ENCODE measurements at places on chromosomes 4 and X.

GRCh38 chr4:4618847-4619246 lies 77.0 kb upstream of the STX18 start:
- no peak for DNase-seq

DNA sequence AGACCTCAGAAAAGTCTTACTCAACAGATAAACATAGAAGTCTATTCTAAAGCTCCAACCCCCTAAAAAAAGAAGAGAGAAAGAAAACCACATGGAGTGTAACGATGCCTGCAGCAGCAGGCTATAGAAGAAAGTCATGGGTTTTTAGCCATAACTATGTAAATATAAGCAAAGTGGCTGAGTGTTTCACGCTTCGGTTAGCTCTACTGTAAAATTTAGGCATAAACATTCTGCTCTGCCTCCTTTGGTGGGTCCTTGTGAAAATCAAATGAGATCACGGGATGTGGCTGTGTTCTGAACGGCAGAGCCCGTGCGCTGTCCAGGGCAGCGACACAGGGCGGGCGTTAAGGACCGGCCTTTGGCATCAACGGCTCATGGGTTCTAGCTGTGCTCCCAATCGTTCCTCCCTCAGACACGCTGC lies 78.4 kb downstream of the IRF2 start:
- DNase-seq: no peak

- peak; percentile 9 for DNase-seq
Measured at GRCh38 chr4:135249024-135249423, 1047.4 kb upstream of the PABPC4L start.

DNA sequence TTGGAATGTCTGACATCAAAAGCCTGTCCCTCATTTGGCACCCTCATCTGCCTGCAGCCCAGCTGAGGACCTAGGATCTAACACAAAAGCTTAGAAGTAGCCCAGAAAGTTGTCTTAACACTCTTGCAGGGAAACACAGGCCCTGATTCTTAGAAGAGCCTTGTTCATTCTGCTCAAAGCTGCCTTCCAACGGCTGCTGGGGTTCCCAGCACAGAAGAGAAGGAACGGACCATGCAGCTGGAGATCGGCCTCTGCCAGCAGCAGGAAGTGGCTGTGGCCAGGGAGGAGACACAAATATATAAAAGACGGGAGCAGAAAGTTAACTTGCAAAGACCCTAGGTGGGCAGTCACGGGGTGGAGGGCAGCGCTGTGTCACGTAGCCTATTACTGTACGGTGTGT lies 20.4 kb downstream of the PRPS2 start:
- DNase-seq: no peak

DNA sequence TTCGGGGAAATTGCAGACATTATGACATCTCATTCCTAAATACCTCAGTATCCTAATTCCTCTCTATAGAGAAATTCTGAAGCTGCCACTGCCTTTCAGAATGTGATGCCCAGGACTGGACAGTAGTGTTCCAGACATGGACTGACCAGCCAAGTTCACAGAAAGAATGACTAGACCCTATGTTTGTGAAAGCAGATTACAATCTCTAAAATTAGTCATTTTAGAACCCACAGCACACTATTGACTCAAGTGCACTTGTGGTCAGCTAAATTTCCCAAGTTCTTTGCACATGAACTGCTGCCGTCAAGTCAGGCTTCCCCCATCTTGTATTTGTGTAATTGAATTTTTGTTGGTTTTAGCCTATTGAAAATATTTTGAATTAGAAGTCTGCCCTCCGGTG lies 81.0 kb upstream of the ESX1 start:
- DNase-seq: no peak

DNA sequence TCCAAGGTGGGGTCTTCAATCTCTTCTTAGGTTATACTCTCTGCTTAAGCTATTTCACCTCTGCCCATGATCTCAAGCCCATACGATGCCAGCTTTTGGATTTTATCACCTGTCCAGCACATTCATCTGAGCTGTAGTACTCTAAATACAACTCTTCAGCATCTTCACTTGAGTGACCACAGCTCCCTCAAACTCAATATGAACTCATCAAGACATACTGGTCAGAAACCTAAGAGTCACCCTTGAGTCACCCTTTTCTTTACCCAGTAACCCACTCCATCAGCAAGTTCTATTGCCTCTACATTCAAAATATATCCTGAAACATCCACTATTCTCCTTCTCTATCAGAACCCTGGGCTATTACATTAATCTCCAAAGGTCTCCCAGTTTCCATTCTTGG lies 69.4 kb downstream of the DCHS2 start:
- DNase-seq: no peak

DNA sequence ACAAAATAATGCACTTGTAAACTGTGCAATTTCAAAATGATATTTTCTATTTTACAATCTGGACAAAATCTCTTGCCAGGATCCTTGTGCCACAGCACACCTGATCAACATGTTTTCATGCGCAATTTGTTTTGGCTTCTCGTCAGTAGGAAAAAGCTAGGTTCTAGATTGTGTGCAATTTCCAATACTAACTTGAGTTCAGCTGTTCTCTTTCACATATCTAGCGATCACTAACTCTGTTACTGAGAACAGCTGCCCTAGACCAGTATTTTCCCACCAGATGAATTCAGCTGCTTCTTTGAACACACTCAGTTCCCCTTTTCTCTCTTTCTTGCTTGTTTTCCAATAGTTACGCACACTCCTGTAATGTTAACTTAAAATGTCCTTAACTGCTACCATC lies 131.2 kb downstream of the MAGEB5 start:
- DNase-seq: no peak

DNA sequence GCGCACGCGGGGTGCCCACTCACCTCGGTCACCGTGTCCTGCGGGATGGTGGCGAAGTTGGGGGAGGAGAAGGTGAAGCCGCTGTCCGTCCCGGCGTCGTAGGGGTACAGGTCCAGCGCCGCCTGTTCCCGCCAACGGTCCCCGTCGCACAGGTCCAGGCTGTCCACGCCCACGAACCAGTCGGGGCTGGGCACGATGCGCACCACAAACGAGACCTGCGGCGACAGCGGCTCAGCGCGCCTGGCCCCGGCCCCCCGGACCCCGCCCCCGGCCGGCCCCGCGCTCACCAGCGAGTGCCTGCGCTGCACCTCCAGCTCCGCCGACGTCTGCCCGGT lies 1.4 kb downstream of the SPON2 start:
- DNase-seq: no peak

DNA sequence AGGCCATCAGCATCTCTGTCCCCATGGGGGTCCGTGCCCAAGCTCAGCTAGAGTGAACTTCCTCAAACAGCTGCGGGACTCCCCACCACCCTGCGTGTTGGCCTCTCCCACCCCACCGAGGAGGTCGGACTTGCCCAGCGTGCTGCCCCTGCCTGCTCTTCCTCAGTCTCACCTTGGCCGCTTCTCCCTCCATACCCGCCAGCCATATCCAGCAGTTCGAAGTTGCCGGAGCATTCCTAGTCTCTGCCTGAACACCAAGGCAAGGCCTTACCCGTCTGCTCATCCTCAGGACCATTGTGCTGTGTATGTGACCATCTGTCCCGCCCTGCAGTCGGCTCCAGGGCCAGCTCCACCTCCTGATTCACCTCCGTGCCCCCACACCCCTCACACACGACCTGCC lies 84.5 kb downstream of the WFS1 start:
- no peak for DNase-seq

- DNase-seq: no peak
Measured at GRCh38 chr4:39770471-39770870, 72.5 kb downstream of the UBE2K start.

DNA sequence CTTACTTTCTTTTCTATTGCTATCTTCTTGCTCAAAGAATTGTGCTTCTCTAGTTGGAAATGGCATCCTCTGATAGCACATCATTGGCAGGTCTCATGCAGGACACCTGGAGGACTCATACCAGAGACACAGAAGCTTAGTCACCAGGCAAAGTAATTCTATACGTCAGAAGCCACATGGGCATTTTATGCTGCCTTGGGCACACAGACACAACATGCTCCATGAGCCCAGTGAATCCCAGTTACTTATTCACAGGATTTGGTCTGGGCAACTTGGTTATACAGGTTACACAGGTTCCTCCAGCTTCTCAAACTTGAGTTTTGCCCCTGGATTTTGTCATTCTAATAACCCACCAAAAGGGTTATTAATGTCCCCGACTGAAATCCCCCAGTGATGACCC lies 7.1 kb downstream of the RASSF6 start:
- DNase-seq: no peak

GRCh38 chr4:1989533-1990347 lies 19.0 kb downstream of the NELFA start:
- DNase-seq: no peak

DNA sequence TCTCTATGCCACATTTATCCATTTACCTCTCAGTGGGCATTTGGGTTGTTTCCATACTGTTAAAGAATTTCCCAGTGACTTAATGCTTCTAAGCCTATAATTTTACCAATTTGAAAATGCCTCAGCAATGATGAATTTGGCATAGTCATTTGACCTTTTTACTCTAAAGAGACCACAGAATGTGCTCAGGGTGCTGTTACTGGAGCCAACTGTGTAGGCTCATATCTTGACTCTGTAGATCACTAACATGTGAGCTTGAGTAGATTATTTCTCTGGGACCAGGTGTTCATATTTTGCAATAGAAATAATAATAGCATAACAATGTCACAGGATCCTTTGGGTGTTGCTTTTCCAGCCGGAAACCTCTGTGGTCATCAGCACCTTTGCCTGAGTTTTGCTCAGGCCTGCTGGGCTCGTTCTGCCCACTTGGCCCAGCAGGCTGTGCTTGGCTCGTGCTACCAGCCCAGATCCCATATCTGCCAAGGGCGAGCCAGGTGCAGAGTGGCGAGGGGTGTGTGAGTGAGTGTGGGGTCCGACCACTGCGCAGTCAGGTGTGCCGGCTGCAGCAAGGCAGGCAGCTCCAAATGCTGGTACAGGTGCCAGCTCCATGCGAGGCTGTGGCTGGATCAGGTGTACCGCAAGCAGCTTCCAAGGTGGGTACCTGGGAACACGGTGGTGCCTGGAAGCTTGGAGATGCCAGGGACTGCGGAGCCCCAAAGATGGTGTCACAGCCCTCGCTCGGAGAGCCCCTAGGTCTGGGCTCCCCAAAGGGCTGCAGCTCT lies 70.6 kb upstream of the ANK2 start:
- DNase-seq: no peak

- DNase-seq: no peak
Measured at GRCh38 chr4:147423229-147423628, 57.7 kb upstream of the EDNRA start.

- no peak for DNase-seq
Measured at GRCh38 chr4:89137695-89138094, 26.4 kb downstream of the TIGD2 start.

DNA sequence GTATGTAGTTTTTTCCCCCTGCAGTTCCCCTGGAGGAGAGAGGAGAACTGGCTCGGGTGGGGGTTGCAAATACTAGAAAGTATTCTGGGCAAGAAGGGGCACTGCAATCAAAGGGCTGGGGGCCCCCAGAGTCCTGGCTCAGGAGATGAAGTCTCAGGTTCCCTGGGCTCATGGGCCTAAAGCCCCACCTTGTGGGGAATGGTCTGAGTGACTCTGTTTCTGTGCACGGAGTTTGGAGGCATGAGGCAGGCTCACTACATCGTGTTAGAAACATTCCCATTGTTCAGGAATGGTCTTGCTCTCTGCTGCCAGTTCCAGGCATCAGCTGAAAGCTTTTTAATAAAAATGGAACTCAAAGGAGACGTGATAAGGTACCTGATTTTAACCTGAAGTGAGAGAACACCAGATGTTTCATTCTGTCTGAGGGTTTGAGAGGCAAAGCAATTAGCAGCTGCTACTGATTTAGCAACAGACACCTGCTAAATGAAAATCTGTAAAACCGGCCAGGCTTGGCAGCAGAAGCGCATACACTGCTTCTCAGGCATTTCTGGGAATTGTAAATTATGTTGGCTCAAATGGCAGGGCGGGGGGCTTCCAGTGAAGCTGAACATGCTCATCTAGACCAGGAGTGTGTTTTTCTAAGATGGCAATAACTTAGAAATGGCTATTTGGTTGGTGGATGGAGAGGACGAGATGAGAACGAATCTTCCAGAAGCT lies 122.7 kb downstream of the TMEM164 start:
- peak; percentile 14 for DNase-seq

GRCh38 chr4:177405508-177405907 lies 36.7 kb downstream of the AGA start:
- DNase-seq: no peak

DNA sequence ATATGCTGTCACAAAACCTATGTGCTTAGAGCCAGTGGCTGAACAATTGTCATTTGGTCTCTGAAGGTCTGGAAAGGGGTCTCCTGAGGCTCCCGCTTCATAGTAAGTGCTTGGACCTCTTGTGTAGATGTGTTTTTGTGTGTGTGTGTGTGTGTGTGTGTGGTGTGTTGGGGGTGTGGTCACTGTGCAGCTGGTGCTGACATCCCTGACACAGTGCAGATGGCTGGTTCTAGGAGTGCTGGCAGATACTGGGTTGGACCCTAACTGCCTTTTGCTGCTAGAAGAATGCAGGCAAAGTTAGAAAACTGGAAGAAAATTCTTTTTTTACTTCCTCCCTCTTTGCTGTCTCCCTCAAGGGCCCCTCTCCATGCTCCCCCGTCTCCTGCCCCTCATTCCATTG lies 1872.6 kb downstream of the ARAP2 start:
- no peak for DNase-seq

DNA sequence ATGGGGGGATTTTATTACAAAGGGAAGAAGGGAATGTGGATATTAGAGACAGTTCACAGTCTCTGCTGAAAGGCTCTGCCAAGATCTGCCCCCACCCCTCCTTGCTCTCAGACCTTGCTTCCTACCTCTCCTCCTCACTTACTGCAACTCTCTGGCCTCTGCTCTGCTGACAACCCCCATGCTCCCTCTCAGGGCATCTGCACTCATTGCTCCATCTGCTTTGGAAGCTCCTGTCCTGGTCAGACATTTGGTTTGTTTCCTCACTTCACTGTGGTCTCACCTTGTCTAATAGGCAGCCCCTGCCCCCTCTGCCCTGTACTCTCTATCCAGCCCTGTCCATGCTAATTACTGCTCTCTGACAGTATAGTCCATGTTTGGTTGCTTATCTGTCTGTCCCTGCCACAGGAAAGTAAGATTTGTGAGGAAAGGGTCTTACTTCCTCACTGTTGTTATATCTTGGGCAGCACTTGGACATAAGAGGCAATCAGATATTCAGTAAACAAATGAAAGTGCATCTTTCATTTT lies 189.3 kb downstream of the PTTG2 start:
- no peak for DNase-seq

DNA sequence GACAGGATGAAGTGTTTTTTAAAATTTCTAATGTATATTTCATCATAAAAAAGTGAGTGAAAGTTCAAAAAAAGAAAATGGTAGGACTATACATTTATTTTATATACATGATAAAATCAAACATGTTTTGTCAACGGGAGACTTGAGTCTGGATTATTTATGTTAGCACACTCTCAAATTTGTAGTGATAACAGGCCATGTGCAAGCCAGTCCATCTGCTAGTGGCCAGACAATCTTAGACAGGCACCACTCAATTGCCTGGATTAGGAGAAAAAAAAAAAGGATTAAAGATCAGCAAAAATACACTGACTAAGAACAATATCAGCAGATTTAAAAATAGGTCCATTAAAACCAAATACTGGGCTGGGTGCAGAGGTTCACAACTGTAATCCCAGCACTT lies 71.9 kb downstream of the KCNIP4 start:
- no peak for DNase-seq

GRCh38 chr4:75194180-75194579 lies 261.3 kb downstream of the PARM1 start:
- DNase-seq: no peak

GRCh38 chrX:71935476-71935875 lies 24.8 kb downstream of the NHSL2 start:
- no peak for DNase-seq
